Hepatocyte (in vitro differentiated cells): ENCODE measurements at places on chromosomes 11 and 22. TPM values are rescaled to one million over a fixed set of nuclear protein-coding genes. Genes with fewer than 3 reads are reported as not detected.

DNA sequence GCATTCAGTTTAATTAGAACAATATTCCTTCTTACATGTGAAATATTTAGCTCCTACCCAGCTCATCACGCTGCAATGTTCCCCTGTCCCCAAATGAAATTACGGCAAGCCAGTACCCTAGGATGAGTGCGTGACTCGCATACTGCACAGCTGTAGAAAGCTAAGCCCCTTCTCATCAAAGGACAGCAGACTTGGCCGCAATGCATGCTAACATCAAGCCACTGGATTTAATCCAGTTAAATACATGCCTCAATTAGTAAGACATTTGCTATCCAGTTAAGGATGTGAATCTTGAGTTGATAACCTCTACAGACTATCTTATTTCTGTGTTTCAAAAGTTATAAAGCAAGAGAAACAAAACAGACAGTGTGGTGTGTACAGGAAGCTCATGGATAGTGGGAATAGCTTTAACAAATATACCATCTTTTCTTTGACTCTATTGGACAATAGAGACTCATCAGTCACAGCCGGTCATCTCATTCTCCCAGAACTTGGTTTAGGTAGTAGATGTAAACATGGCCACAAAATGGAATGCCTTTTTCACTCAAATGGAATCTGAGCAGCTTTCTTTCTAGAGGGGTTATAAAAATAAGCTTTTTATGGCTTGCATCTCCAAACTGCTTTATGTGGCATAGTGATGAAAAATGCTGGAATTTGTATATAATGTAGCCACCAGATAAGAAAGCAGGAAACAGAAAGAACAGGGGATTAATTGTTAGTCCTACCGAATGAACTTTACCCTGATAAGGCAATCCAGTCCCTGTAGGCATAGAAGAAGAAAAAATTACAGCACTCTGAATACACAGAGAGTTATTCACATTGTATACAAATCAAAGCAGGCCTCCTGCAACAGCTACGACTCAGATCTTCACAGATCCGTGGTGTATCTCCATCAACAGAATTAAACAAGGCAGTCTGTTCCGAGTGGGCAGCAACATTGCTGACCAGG is 224.1 kb downstream of the CADM1 start:
- H3K36me3 ChIP-seq = no peaks in the 10 kb centered on the region
- H3K27me3 ChIP-seq = no peaks in the 10 kb centered on the region
- no peak overlapping the region for H3K4me3 ChIP-seq
- DNase-seq = peak; percentile 28
- peak overlapping the region; percentile 57 for H3K27ac ChIP-seq

GRCh38 chr11:613369-613968 is 2.3 kb downstream of the IRF7 start:
- no peaks in the 10 kb centered on the region for H3K27me3 ChIP-seq
- DNase-seq = peak; percentile 89
- H3K36me3 ChIP-seq = no peaks in the 10 kb centered on the region
- peaks cover 14% of the 10 kb centered on the region for H3K4me1 ChIP-seq
- H3K27ac ChIP-seq = peak overlapping the region; percentile 51

- DNase-seq = no peak
- H3K36me3 ChIP-seq = no peaks in the 10 kb centered on the region
- H3K27me3 ChIP-seq = no peaks in the 10 kb centered on the region
- no peak overlapping the region for H3K27ac ChIP-seq
- H3K4me3 ChIP-seq = no peak overlapping the region
- no peaks in the 10 kb centered on the region for H3K4me1 ChIP-seq
These were observed 41.4 kb upstream of the B3GAT1 start for GRCh38 chr11:134453441-134453840.

DNA sequence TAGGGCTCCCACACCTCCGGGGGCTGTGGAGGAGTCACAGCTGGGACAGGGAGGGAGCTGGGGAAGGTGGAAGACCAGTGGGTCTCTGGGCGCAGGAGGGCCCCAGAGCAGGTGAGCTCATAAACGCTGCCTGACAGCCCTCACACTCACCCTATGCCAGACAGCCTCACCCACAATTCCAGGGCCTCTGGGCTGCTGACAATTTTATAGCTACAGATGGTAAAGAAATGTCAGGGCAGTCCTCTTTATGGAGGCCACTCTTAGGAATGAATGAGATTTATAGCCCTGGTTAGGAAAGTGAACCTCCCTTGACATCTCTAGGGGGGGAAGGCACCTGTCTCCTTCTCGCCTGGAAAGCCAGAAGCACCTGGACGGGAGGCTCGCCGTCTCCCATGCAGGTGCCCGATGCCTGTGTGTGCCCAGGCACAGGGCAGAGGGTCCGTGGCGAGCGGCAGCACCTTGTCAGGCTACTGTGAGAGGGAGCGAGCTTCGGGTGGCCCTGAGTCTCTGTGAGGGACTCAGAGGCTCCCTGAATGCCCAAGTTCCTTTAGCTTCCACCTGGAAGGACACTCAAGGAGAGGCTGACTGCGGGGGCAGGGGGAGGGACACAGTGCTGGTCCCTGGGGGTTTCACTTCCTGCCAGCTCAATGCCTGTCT is 39.9 kb downstream of the IGSF9B start:
- no peaks in the 10 kb centered on the region for H3K36me3 ChIP-seq
- H3K27ac ChIP-seq = no peak overlapping the region
- no peak overlapping the region for H3K4me3 ChIP-seq
- peak; percentile 31 for DNase-seq

DNA sequence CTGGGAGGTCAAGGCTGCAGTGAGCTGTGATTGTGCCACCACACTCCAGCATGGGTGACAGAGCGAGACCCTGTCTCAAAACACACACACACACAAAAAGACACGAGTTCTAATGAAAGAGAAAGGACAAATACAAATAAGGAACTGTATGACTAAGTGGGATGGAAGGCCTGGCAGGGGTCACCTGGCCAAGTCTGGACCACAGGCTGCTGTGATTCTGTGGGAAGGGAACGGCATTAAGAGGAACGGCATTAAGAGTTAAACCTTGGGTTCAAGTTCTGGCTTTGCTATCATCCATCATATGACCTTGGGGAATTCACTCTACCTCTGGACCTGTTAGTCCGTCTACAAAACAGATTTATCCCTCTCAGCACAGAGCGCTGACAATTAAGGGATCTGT is 47.7 kb downstream of the LRFN4 start:
- H3K4me1 ChIP-seq = peaks cover 22% of the 10 kb centered on the region
- no peak overlapping the region for H3K4me3 ChIP-seq

GRCh38 chr11:23859087-23859486 is 637.8 kb upstream of the LUZP2 start:
- no peak for DNase-seq
- H3K27ac ChIP-seq = no peak overlapping the region
- no peak overlapping the region for H3K4me3 ChIP-seq
- no peaks in the 10 kb centered on the region for H3K4me1 ChIP-seq
- no peaks in the 10 kb centered on the region for H3K36me3 ChIP-seq

DNA sequence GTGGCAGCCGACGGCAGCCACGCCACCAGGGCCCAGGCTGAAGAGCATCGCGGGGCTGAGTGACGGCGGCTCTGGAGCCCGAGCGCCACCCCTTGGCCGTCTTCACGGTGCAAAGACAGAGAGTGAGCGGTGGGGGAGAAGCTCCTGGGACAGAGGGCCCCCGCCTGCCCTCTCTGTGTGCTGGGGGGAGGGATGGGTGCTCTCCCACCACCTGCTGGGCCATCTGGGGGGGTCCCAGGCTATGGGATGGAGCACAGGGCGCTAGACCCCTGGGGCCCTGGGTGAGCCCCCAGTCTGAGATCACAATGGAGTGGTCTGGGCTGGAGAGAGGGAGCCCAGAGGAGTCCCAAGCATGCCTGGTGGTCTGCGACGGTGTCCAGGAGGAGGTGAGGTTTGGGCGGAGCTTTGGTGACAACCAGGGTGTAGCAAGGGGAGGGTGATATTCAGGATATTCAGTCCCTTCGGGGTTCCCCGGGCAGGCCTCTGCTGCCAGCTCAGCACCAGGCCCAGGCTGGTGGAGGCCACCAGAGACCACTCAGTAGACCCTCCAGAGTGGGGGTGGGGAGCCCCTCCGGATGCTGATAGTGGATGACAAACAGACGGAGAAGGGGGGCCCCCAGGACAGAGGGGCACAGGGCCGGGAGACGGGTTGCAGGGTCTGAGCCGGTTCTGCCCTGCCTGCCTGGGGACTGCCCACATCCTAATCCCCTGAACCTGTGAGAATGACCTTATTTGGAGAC is 78.1 kb upstream of the PRR5 start:
- H3K4me1 ChIP-seq = no peaks in the 10 kb centered on the region
- no peak overlapping the region for H3K27ac ChIP-seq
- H3K4me3 ChIP-seq = no peak overlapping the region
- no peaks in the 10 kb centered on the region for H3K27me3 ChIP-seq

- H3K27me3 ChIP-seq = peaks cover 6% of the 10 kb centered on the region
- peaks cover 16% of the 10 kb centered on the region for H3K4me1 ChIP-seq
- H3K27ac ChIP-seq = no peak overlapping the region
- DNase-seq = no peak
- H3K4me3 ChIP-seq = no peak overlapping the region
- no peaks in the 10 kb centered on the region for H3K36me3 ChIP-seq
These were observed 14.0 kb upstream of the NECTIN1 start for GRCh38 chr11:119743006-119743405.

DNA sequence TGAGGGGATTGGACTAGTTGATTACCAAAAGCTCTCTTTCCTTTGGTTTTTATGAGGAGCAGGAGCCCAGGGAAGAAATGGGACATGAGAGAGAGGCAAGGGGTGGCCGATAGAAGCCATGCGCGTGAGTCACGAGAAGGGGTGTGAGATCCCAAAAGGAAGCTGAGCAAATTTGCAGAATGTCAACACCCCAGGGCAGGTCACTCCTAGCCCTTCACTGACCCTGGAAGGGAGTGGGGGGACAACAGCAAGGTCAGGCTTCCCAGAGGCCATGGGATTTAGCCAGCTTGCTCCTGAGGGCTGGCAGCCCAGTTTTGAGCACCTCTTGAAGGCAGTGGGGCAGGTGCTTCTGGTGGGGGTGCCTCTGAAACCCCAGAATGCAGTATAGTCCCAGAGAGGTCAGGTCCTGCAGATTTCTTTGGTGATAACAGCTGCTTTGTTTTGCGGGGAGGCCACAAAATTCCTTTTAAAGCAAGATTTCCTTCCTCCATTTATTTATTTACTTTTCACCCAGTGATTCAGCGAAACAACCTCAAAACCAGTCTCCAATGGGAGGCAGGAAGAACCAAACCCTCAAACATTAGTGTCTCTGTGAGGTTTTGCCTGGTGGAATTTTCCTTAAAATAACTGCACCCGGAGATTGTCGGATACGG is 40.1 kb upstream of the TIMP3 start:
- peaks cover 5% of the 10 kb centered on the region for H3K4me1 ChIP-seq
- no peaks in the 10 kb centered on the region for H3K27me3 ChIP-seq
- H3K4me3 ChIP-seq = no peak overlapping the region
- no peak overlapping the region for H3K27ac ChIP-seq
- H3K36me3 ChIP-seq = no peaks in the 10 kb centered on the region

- H3K36me3 ChIP-seq = no peaks in the 10 kb centered on the region
- no peaks in the 10 kb centered on the region for H3K27me3 ChIP-seq
- no peak for DNase-seq
- no peak overlapping the region for H3K4me3 ChIP-seq
These were observed 135.7 kb downstream of the COMMD9 start for GRCh38 chr11:36153551-36153950.

- H3K27me3 ChIP-seq = no peaks in the 10 kb centered on the region
- H3K36me3 ChIP-seq = no peaks in the 10 kb centered on the region
- no peak overlapping the region for H3K4me3 ChIP-seq
These were observed 242.1 kb downstream of the LUZP2 start for GRCh38 chr11:24738972-24739371.

- H3K4me3 ChIP-seq = no peak overlapping the region
- no peaks in the 10 kb centered on the region for H3K36me3 ChIP-seq
- no peaks in the 10 kb centered on the region for H3K27me3 ChIP-seq
- peaks cover 14% of the 10 kb centered on the region for H3K4me1 ChIP-seq
- no peak overlapping the region for H3K27ac ChIP-seq
- DNase-seq = no peak
These were observed 25.8 kb downstream of the SWAP70 start for GRCh38 chr11:9689721-9690120.

DNA sequence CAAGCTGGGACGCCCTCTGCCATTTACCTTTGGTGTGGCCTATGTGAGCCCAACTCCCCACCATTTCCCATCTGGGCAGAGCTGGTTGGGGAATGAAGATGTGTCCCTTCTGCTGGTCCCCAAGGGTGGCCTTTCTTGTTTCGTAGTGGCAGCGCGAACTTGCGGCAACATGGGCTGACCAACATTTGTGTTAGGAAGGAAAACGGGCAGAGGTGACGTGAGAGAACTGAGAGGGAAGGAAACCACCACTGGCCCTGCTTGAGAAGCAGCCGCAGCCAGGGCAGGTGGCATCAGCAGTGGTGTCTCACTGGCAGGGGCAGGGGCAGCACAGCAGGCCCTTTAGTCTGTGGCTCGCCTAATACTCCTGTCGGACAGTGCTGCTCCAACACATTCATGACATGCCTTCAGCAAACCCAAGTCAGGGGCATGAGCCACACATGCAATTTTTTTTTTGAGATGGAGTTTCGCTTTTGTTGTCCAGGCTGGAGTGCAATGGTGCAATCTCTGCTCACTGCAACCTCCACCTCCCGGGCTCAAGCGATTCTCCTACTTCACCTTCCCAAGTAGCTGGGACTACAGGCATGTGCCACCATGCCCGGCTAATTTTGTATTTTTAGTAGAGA is 29.9 kb downstream of the LRRC74B start:
- H3K27me3 ChIP-seq = no peaks in the 10 kb centered on the region
- no peak overlapping the region for H3K27ac ChIP-seq
- DNase-seq = no peak
- H3K36me3 ChIP-seq = no peaks in the 10 kb centered on the region
- no peaks in the 10 kb centered on the region for H3K4me1 ChIP-seq

DNA sequence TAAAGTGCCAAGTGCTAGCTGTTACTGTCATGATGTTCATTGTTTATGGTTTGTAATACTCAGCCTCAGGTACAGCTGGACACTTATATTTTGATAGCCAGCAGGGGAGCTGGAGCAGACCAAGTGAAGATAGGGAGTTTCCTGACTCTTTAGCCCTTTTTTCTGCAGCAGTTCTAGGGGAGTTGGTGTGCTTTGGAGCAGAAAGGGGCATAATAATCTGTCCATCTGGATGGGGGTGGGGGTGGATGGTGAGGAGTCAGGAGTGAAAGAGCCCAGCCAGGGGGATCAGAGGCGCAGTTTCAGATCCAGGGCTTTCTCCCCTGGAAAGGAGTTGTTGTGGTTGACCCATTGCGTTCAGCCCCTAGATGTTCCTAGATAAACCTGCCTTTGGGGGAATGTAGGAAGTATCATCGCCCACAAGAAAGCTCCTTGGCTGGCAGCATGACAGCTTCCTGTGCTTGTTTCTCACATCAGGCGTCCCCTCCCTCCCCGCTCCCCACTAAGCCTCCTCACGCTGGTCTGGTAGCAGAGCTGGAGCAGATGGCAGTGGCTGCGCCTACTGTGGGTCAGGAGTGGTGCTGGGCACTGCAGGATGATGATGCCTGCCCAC is 41.9 kb downstream of the MED15 start:
- H3K27ac ChIP-seq = peak overlapping the region; percentile 96
- no peaks in the 10 kb centered on the region for H3K36me3 ChIP-seq
- H3K27me3 ChIP-seq = no peaks in the 10 kb centered on the region
- no peak for DNase-seq
- H3K4me1 ChIP-seq = peaks cover 45% of the 10 kb centered on the region

Gene ZBTB16
- 21.0 and 30.1 TPM in 2 replicates for total RNA-seq

Gene OR52N1
- total RNA-seq = not detected in 2 replicates

Gene OR4A16
- total RNA-seq = not detected in 2 replicates

Gene HBB
- not detected in 2 replicates for total RNA-seq

Gene FAM181B
- total RNA-seq = 0.63 and 0.64 TPM in 2 replicates
